Cardiac muscle cell (in vitro differentiated cells and primary cell): ENCODE measurements at places on chromosomes 1 and 21.

DNA sequence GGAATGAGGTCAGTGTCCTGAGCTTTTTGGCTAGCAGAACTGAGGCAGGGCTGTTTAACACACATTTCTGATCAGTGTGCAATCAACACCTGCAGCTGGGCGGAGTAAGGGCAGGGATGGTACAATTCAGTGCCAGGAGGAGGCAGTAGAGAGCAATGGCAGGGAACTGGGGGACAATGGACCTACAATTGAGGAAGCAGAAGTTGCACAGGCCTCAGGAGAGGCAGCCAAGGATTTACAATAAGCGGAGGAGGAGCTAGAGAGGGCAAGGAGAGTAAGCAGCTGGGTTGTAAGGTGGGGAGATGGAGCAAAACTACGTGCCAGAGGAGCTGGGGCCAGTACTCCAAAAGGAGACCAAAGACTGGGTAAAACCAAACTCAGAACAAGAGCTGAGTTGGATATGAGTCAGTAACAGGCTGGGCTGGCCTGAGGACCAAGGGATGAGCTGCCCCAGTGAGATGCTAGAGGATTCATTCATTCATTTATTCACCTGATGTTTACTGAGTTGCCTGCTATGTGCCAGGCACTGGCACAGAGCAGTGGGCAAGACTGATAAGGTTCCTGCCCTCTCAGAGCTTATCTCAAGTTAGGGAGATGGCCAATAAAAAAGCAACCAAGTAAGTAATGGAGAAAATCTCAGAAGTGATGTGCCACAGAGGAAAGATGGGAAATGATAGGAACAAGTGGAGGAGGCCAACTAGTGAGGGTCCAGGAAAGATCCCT, 10.4 kb upstream of the GALE start:
- peak; percentile 41 for DNase-seq

- DNase-seq = no peak
Observed at GRCh38 chr1:59598120-59598440, 216.7 kb upstream of the HOOK1 start.

- DNase-seq = peak; percentile 31
Observed at GRCh38 chr1:245370905-245371581, 216.3 kb downstream of the KIF26B start.

- DNase-seq = no peak
Observed at GRCh38 chr1:118990513-118991152, 2.5 kb upstream of the TBX15 start.
